ENCODE measurements at places on chromosomes 1 and 21.

- H3K27me3 ChIP-seq = no peaks in the 10 kb centered on the region
- DNase-seq = peak; percentile 65
- no peak overlapping the region for H3K4me3 ChIP-seq
- H3K4me1 ChIP-seq = no peaks in the 10 kb centered on the region
These were observed 43.3 kb downstream of the BCAR3 start for GRCh38 chr1:93638307-93638847.

DNA sequence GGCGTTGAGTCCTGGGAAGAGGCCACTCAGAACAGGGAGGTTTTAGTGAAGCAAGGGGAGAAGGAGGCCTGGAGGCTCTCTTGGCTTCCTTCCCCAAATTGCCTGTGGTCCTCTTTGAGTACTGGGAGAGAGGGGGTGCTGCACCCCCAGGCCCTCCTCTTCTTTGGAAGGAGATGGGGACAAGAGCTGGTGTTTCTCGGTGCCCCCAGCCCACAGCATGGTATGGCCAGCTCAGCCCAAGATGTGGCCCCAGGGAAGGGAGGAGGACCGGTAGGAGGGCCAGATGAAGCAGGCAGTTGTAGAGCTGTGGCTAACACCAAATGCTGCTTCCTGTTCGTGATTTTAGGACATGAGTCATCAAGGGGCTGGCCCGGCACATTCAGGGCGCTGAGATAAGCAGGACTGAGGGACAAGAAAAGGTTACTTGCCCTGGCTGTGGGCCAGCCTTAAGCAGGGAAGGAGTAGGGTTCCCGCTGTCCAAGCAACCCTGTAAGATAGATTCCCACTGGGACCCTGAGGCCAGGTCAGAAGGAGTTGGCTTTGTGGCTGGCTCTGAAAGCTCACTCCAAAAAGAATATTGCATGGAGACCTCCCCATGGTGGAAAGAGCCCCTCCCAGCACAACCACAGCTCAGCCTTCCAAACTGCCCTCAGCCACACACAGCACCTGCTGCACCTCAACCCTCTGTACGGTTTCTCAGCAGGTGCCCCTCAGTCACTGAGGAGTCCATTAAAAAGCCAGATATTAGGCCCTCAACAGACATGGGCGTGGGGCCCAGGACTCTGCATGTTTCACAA is 4.9 kb upstream of the TNFRSF1B start:
- peak overlapping the region; percentile 78 for H3K27ac ChIP-seq
- H3K4me1 ChIP-seq = peaks cover 16% of the 10 kb centered on the region
- peak; percentile 90 for DNase-seq
- no peaks in the 10 kb centered on the region for H3K36me3 ChIP-seq
- H3K27me3 ChIP-seq = no peaks in the 10 kb centered on the region

GRCh38 chr1:225418598-225418997 is 9.2 kb downstream of the LBR start:
- H3K4me3 ChIP-seq = no peak overlapping the region
- no peaks in the 10 kb centered on the region for H3K27me3 ChIP-seq
- H3K36me3 ChIP-seq = peaks cover 3% of the 10 kb centered on the region
- no peak for DNase-seq
- no peaks in the 10 kb centered on the region for H3K4me1 ChIP-seq

DNA sequence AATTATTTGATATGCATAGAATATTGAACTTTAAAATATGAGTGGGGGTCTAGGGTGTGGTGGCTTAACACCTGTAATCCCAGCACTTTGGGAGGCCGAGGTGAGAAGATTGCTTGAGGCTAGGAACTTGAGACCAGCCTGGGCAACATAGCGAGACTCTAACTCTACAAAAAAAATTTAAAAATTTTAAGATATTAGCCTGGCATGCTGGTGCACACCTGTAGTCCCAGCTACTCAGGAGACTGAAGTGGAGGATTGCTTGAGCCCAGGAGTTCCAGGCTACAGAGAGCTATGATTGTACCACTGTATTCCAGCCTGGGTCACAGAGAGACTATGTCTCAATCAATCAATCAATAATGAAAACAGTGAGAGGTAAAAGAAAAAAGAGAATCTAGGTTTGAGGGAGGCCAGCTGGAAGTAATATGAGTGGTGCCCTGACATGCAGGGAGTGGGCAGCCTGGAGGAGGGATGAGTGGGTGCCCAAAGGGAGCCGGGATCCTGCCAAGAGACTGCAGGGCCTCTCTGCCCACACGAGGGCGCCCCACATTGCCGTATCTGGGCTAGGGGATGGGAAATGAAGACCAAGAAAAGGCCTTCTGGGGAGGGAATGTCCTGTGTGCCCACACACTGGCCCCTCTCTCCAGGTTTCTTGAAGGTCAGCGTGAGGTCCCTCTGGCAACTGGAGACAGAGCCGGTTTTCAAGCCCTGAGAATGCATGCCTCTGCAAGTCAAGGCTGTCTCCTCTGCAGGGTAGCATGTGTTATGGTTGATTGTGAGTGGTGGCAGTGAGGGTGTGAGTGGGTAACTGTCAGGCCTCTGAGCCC is 93.9 kb upstream of the PPM1J start:
- no peak overlapping the region for H3K27ac ChIP-seq
- H3K27me3 ChIP-seq = peaks cover 13% of the 10 kb centered on the region
- peak; percentile 45 for DNase-seq
- no peak overlapping the region for H3K4me3 ChIP-seq

DNA sequence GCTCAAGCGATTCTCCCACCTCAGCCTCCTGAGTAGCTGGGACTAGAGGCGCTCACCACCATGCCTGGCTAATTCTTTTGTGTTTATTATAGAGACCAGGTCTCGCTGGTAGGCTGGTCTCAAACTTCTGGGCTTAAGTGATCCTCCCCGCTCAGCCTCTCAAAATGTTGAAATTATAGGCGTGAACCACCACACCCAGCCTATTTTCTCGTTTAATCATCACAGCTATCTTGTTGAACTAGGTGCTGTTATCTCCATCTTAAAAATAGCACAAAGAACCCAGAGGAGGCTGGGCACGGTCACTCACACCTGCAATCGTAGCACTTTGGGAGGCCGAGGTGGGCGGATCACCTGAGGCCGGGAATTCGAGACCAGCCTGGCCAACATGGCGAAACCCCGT is 28.1 kb downstream of the COL16A1 start:
- DNase-seq = no peak
- H3K36me3 ChIP-seq = peaks cover 25% of the 10 kb centered on the region
- no peak overlapping the region for H3K4me3 ChIP-seq
- no peaks in the 10 kb centered on the region for H3K27me3 ChIP-seq

DNA sequence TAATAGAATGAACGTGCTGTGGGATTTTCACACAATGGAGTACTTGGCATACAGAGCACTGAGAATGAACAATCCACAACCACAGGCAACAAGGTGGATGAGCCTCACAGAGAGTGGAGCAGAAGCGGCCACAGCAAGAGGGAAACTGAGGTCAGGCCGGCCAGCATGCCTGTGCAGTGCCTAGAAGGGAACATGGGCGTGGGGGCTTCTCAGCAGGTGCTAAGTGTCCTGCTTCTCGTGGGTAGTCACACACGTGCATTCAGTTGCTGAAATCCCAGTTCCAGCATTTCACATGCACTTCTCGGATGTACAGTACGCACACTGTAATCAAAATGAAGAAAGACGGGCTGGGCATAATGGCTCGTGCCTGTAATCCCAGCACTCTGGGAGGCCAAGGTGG is 33.1 kb downstream of the WDR4 start:
- peaks cover 19% of the 10 kb centered on the region for H3K36me3 ChIP-seq
- H3K4me3 ChIP-seq = no peak overlapping the region
- H3K27ac ChIP-seq = no peak overlapping the region
- peaks cover 2% of the 10 kb centered on the region for H3K4me1 ChIP-seq
- H3K27me3 ChIP-seq = no peaks in the 10 kb centered on the region

GRCh38 chr1:234001817-234002216 is 97.3 kb downstream of the SLC35F3 start:
- H3K27me3 ChIP-seq = no peaks in the 10 kb centered on the region
- peak; percentile 10 for DNase-seq
- H3K4me1 ChIP-seq = no peaks in the 10 kb centered on the region
- no peaks in the 10 kb centered on the region for H3K36me3 ChIP-seq
- no peak overlapping the region for H3K27ac ChIP-seq

DNA sequence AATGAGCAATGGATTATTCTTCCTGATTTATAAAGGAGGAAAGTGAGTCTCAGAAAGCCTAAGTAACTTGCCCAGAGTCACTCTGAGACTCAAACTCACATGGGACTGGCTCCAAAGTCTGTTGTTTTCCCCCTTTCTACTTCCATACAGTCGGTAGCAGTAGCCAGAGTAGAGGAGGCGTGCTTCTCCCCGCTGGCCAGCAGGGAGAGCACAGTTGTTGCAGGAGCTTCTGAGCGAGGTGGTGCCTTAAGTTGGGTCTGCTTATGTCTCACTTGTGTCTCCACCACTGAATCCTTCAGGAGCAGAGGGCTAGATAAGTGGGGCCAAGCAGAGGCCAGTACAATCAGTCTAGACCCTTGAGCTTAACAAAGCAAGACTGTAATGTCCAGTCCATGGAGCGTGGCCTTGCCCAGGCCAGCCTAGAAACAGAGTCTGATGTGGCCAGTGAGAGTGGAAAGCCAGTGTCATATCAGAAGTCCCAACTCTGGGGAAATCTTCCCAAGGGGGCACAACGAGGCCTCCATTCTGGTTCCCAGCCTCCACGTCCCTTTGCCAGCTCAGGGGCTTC is 181.9 kb downstream of the ZSCAN20 start:
- H3K4me3 ChIP-seq = no peak overlapping the region
- no peak overlapping the region for H3K27ac ChIP-seq
- no peaks in the 10 kb centered on the region for H3K36me3 ChIP-seq
- no peaks in the 10 kb centered on the region for H3K4me1 ChIP-seq
- peak; percentile 43 for DNase-seq
